ENCODE measurements at places on chromosomes 6 and 20.

DNA sequence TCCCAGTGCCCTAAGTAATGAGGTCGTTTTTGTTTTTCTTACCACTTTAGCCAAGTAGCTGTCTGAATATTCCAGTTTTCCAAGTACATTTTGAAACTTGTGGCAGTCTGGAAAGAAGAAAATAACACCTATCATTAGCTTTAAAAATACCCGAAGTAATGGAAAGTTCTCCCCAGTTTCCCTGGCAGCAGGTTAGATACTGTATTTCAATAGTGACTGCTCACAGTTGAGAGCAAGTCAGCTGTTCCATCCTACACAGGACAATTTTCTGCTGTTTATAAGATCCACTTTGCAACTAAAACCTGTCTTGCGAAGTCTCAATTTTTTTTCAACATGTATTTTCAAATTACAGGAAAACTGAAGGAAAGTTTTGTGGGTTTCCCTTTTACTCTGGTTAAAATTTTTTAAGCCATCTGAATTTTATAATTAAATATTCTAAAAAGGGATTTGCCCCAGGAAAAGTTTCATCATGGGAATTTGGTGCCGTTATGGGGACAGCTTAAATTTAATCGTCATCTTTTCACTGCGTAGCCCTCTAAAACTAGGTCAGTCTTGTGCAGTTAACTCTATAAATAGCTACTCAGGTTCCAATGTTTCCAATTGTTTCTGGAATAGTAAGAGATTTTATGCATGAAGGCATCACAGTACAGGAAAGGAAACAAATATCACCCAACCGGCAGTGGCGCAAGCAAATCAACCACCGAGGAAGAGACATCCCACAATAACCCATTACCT is 96.9 kb downstream of the MBOAT1 start:
- no peak for DNase-seq

DNA sequence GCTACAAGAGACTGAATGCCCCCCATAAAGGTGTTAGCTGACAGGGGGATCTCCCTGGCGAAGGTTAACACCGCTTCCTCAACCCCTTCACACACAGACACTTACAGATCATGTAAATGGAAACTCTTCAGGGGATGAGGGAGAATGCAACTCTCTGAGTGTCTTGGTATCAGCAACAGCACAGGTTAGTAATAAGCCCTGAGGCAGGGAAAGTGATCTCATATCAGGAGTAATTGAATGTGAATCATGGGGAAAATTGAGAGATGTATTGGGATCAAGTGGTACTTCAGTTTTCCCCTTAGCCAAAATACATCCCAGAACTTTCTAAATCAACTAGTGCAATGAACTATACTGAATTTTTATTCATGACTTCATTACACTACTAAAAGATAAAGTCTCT is 23.8 kb downstream of the OR2J3 start:
- no peak for DNase-seq

DNA sequence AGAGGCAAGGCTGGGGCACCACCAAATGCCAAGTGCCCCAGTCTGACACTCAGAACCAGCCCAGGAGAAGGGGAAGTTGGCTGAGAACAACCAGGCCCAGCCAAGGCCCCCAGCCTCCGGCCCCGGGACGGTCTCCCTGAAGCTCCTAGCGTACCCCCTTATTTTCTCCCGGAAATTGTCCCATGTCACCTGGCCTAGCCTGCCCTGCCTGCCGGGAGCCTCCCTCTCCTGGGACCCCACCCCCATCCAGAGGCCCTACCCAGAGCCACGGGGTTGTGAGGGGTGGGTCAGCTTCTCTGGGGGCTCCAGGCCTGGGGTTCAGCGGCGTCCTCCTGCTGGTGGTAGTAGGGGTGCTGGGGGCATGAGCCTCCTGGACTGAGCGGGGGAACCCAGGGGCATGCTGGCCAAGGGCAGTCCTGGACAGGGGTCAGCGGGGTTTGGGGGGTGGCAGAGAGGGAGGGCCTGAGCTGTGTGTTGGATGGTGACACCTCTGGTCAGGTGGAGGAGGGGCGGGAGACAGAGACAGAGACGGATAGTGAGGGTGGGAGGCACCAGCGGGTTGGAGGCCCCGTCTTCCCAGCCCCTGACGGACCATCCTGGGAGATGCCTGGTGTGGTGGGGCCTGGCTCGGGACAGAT is 7.9 kb upstream of the SLCO4A1 start:
- DNase-seq: no peak

GRCh38 chr6:113971741-113972140 is 793 bp upstream of the HDAC2 start:
- no peak for DNase-seq

GRCh38 chr20:10634211-10634610 is 39.6 kb downstream of the JAG1 start:
- no peak for DNase-seq

DNA sequence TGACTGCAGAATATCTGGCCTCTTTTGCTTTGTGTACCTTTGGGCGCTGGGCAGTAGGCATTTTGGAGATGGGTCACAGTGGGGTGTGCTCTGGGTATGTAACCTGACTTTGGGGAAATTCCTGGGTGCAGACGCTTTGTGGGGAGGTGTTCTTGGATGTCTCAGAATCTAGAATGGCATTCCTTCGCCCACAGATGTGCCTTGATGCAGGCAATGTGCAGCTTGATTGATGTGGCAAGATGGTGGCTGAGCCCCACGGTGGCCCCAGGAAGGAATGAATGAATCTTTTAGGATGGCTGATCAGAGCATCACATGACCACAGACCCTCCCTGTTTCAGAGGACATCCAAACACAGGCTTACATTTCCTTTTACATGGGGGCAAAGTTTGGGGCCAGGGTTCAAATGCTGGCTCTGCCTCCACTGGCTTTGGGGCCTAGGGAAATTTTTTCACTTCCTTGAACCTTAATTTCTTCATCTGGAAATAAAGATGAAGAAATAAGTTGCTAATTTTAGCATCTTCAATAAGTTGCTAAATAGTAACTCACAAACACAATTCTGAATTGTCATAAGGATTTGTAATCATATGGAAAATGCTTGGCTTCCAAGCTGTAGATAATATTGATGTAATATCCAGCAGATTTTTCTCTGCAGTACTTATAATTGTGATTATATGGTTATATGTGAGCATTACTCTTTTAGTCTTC is 5.6 kb downstream of the PPP1R16B start:
- no peak for DNase-seq

- DNase-seq: peak; percentile 84
These were observed 81.6 kb downstream of the EPB41L2 start for GRCh38 chr6:130981409-130981808.

- DNase-seq: peak; percentile 95
These were observed 38.6 kb downstream of the GHRH start for GRCh38 chr20:37223053-37223452.

GRCh38 chr20:5825130-5825719 is 75.0 kb downstream of the SHLD1 start:
- no peak for DNase-seq

GRCh38 chr6:25343984-25344383 is 64.8 kb downstream of the CARMIL1 start:
- DNase-seq: no peak

Data from IMR-90 (cell line).